NCI-H510A treated with DMSO at 0.1 percent for 48 hours (cell line): ENCODE measurements at places on chromosomes 5 and 9.
A peak's percentile ranks its signal among the peaks of the same experiment; 100 is the strongest.

GRCh38 chr9:3922846-3923245 lies 377.0 kb downstream of the GLIS3 start:
- no peak for DNase-seq

DNA sequence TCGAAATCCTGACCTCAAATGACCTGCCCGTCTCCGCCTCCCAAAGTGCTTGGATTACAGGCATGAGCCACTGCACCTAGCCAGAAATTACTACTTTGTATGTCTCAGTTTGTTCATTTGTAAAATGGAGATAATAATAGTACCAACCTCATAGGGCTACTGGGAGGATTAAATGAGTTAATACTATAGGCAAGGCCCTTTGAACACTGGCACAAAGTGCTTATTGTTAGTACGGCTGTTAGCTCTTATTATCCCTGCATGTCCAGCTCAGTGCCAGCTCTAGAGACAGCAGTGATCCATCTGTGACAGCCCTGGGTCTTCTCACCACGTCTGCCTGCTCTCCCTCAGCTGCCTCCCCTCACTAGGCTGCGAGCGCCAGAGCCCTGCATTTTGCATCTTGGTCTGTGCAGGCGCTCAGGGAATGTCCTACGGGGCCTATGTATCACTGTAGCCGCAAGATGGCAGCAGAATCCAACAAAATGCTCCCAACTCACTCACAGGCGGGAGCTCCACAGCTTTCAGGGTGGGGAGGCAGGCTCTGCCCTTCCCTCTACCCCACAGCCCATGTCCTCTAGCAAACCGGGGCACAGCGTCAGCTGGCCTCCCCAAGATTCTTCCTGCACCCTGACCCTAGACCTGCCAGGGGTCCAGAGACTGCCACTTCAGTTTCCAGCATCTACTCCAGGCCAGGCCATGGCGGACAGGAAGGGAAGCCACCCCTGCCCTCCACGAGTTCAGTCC lies 17.7 kb upstream of the AKNA start:
- DNase-seq, result peak; percentile 68

DNA sequence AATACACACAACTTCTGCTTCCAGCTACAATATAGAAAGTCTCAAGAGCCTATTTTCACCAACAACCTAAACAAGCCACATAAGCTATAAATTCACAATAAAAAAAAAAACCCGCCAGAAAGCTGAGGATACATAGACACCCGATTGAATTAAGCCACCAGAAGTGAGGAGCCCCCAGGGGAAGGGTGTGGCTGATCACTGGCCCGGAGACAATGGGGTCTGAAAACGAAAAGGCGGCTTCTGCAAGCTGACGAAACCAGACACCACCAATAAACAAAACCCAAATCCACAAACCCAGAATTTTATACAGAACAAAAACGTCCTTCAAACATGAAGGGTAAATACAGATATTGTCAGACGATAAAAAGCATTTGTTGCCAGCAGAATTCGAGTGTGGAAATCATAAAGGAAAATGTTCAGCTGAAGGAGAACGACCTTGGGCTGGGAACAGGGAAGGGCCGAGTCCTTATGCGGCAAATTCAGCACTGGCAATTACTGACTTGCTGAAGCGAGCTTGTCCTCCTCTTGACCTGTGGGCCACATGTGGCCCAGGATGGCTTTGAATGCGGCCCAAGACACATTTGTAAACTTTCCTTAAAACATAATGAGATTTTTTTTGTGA lies 39.6 kb upstream of the CEP72 start:
- no peak for DNase-seq

- DNase-seq, result no peak
Observed at GRCh38 chr5:1330146-1330846, 14.6 kb downstream of the CLPTM1L start.

GRCh38 chr9:83445703-83446265 lies 92.4 kb downstream of the FRMD3 start:
- no peak for DNase-seq

- DNase-seq, result no peak
Observed at GRCh38 chr5:59764361-59764760, 129.2 kb downstream of the PDE4D start.

GRCh38 chr9:113523421-113524141 lies 60.1 kb downstream of the RGS3 start:
- DNase-seq, result no peak

GRCh38 chr5:127203818-127204217 lies 86.8 kb upstream of the MEGF10 start:
- DNase-seq, result no peak

GRCh38 chr5:157858527-157859226 lies at the start of gene CLINT1:
Gene CLINT1 (minus strand): TSS chr5:157859145. CDS start chr5:157858970, 175 bp downstream.
- DNase-seq, result peak; percentile 46

DNA sequence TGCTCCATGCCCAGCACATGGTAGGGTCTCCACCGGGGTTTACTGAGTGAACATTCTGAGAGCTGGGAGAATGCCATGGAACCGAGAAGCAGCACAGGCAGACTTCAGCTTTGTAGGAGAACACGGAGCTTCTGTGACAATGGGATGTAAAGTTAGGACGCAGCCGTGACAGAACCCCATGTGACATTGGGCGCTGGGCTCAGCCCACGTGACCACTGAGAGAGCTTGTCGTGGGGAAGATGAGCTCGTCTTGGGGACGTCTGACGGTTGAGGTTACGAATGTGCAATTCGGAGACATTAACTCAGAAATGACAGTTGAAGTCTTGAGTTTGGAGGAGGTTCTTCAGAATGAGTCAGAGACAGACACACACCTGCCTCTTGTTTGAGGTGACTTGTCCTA lies 13.5 kb downstream of the SDHA start:
- DNase-seq, result no peak

- DNase-seq, result peak; percentile 0
Observed at GRCh38 chr5:159286420-159287035, 23.4 kb downstream of the UBLCP1 start.

DNA sequence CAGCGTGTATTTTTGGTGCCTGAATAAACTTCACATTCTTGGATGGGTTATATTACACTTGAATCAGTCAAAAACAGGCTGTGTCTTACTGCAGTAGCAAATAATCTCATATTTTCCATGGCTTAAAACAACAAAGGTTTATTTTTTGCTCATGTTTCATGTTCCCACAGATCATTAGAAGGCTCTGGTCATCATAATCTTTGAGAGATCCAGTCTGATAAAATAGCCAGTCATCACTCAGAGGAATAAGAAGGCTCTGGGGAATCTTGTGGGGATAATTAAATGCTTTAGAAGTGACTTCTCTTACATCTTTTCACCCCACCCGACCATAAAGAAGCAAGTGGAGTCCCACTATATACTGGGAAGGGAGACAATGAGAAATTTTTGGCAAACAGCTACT lies 417.7 kb downstream of the PSAT1 start:
- DNase-seq, result no peak

DNA sequence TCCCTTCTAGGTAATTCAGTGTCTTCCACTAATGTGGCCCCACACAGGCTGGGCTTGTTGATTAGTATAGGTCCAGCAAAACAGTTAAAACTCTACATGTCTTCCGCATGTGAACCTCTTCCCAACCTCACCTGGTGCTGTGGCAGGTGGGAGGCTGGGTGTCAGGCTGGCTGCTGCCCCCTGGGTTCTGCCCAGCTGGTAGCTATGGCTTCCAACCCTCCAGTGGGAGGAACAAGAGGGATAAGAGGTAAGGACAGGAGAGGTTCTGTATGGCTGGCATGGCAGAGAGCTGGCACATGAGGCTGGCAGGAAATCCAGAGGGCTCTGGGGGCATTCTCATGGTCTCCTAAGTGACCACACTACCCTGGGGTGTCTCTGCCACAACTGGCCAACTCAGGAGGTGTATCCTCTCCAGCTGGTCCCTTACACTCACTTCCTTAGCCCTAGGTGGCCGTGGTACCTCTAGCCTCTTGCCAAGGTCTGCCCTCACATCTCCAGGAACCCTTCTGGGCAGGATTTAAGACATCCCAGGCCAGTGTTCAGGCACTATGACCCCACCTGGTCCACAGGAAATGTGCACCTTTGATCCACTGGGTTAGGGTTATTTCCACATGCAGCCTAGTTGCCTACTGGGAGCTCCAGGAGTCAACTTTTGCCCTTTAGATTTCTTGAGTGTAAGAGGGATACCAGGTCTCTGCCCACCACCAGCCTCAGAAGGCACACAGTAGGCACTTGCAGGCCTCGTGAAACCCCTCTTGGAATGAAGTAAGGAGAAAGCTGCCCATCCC lies 41.7 kb downstream of the AHRR start:
- DNase-seq, result no peak

- peak; percentile 17 for DNase-seq
Observed at GRCh38 chr5:43729846-43730478, 127.0 kb downstream of the NNT start.

DNA sequence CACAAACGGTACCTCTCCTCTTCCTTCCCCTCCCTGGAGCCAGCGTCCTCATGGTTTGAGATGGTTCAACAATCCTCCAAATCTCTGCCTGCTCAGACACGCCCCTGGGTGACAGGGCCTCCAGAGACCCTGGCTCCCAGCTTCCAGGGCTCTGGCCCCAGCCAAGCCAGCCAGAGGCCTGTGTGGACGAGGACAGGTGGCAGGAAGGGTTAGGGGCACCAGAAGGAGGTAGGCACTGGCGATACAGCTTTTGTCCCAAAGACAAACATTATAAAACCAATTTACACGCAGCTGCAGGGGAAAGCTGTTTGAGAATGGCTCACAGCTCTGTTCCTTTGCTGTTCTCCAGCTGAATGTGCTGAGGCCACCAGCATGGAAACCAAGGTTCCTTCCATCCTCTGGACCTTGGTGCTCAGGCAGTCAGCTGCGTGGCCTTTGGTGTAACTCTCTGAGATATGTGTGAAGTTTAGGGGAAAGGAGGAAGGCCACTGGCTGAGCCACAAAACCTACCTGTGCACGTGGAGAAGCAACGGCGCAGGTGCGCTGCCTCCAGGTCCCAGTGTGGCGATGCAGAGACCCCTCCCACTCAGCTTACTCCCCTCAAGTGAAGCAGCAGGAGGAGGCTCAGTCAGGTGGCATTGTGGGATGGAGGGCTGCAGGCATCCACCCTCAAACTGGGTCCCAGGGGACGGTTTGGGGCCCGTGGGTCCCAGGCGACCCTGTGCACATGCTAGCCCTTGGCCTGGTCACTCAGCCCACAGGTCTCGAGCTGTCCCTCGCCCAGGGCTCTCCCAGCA lies 4.3 kb upstream of the QRFP start:
- DNase-seq, result no peak

DNA sequence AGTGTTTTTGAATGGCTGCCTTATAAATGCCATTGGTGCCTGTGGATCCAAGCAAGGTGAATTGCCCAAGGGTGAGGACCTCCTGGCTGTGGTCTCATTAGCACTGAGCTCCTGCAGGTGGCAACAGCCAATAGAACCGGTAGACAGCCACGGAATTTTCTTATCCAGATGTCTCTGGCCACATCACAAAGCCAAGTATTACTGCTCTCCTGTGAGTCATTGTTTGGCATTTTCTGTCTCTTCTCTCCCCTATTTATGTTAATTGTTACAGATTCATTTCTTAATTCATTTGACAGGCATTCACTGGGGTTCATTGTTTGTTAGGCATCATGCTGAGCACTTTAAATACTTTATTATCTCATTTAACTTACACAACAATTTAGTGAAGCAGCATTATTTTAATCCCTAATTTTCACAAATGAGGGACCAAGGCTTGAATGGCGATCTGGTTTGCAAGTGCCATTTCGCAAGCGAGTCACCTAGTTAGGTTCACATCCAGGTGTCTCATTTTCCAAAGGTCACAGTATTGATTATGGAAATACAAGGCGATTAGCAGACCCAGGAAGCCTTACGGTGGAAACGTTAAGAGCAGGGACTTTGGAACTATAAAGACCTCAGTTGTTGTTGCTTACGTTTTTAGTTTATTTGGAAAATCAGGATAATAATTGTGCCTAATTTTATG lies 58.2 kb upstream of the DPYSL3 start:
- no peak for DNase-seq

DNA sequence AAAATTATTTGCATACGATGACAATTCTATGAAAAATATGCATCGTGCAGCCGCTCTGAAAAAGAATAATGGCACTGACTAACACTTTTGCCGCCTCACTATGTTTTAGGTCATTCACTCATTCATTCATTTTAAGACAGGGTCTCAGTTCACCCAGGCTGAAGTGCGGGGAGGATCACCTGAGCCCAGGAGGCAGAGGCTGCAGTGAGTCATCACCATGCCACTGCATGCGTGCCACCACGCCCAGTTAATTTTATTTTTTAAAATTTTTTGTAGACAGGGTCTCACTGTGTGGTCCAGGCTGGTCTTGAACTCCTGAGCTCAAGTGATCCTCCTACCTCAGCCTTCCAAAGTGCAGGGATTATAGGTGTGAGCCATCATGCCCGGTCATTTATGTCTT lies 37.0 kb downstream of the RAPGEF1 start:
- DNase-seq, result no peak

- DNase-seq, result no peak
Observed at GRCh38 chr9:1222511-1222910, 172.4 kb downstream of the DMRT2 start.

DNA sequence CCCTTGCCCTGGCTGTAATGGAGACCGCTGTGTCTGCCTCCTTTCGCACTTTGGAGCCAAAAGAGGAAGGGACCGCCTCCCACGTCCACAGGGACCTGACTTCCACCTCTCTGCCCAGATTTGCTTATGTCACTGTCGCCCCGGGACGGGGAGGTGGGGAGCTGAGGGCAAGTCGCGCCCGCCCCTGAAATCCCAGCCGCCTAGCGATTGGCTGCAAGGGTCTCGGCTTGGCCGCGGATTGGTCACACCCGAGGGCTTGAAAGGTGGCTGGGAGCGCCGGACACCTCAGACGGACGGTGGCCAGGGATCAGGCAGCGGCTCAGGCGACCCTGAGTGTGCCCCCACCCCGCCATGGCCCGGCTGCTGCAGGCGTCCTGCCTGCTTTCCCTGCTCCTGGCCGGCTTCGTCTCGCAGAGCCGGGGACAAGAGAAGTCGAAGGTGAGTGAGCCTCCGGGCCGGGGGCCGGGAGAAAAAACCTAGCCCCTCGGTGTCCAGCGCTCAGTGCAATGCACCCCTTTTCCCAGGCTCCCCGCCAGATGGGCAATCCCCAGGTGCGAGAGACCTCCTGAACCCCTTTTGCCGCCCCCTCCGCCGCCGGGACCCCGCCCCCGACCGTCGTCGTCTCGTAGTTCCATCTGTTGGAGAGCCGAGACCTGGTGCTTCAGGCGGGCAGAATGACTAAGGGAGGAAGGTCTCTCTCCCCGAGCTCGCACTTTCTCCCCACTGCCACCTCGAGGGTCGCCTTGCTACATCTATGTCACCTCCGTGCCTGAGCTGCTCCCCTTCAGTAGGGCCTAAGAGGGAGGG lies at the start of gene GPX3:
GPX3 (plus strand) TSS at position 288 of the 807 bp plus-strand sequence; CDS start at position 352, 64 bp downstream.
- peak; percentile 78 for DNase-seq

DNA sequence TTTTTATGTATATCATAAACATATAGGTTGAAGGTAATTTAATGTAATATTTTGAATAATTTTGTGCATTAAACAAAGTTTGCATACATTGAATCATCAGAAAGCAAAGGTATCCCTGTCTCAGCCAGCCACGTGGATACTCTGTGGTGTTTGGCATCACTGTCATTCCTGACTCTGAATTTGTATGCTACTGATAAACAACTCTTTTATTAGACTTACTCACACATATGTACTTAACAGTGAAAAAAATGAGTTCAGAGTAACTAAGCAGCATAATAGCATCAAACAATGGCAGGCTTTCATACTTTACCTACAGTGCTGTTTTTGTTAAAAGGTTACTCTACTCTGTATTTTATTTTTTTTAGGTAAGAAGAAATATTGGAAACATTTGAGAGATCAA lies 171.9 kb downstream of the COMMD10 start:
- DNase-seq, result no peak

GRCh38 chr9:31389075-31389474 lies 995.4 kb upstream of the ACO1 start:
- no peak for DNase-seq

- no peak for DNase-seq
Observed at GRCh38 chr9:120716483-120716882, 2.2 kb upstream of the MEGF9 start.
